NCI-H1436 (cell line): ENCODE measurements at places on chromosomes 2 and 18.

- no peak for DNase-seq
Measured at GRCh38 chr2:196073521-196073920, 4.9 kb upstream of the DNAH7 start.

DNA sequence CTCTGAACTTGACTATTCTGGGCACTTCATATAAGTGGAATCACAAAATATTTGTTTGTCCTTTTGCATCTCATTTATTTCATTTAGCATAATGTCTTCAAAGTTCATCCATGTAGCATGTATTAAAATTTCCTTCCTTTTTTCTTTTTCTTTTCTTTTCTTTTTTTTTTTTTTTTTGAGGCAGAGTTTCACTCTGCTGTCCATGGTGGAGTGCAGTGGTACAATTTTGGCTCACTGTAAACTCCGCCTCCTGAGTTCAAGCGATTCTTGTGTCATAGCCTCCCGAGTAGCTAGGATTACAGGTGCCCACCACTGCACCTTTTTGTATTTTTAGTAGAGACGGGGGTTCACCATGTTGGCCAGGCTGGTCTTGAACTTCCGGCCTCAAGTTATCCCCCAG is 11.9 kb downstream of the ATP8B1 start:
- no peak for DNase-seq

- no peak for DNase-seq
Measured at GRCh38 chr2:65608466-65608865, 176.1 kb upstream of the SPRED2 start.

GRCh38 chr2:132577686-132578085 is 92.3 kb downstream of the LYPD1 start:
- DNase-seq, result no peak

DNA sequence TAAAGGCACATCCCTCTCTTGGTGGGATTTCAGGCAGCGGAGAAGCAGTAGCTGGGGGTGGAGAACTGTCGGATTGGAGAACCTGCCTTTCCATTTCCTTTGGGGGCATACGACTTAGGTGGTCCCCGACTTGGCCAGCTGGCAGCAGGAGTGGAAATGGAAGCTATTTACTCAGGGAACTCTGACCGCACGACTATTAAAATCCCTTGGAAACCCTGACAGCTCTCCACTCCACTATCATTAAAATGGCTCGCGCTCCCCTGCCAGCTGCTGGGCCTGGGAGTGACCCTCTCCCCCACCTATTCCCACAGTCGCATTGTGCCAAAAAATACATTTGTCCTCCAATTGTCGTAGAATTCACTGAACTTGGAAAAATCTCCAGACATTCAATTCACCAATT is 77.7 kb upstream of the APCDD1 start:
- no peak for DNase-seq

DNA sequence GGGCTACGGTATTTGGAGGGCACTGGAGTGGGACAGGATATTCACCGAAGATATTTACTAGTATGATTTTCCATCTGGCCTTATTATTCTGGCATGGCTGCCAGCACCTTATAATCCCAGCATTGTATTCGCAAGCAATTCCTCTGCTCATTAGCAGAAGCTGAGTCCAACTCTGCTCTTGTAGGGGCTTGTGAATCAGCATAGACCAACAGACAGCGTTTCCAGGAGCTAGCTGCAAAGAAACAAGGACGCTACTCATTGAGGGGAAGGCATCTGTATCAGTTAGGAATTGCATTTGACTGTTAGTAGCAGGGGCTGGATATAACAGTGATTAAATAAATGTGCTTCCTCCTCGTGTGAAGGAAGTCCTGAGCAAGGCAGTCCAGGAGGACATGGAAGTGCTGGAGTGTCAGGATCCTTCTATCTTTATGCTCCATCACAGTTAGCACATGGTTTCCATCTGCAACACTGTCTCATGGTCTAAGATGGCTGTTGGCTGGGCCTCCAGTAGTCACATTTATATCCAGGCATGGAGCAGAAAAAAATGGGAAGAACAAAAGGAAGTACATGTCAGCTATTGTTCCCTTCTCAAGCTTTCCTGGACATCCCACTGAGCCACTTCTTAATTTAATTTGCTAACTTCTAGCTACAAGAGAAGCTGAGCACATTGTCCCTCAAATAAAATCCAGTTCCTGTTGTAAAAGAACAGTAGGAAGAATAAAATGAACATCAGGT is 214.1 kb downstream of the C1D start:
- DNase-seq, result no peak

DNA sequence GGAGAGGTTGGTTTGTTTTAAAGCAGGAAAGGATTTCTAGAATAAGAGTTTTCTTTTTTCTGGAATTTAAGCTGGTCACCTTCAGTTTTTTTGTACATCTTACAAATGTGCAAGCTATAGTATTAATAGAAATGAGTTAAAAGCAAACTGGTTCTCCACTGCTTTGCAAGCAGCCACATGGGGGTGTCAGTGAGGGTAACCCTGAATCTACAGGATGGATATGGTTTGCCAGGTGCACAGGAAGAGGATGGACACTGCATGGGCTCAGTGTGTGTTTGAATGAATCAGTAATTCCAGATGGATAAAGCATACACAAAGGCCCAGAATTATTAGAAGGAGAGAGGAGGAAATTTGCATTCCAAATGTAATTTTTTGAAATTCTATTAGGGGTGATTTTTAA is 89.0 kb downstream of the MAPRE2 start:
- DNase-seq, result no peak

- no peak for DNase-seq
Measured at GRCh38 chr2:216109962-216110614, 940 bp downstream of the XRCC5 start.

- DNase-seq, result no peak
Measured at GRCh38 chr2:52082646-52083045, 1050.7 kb upstream of the NRXN1 start.

DNA sequence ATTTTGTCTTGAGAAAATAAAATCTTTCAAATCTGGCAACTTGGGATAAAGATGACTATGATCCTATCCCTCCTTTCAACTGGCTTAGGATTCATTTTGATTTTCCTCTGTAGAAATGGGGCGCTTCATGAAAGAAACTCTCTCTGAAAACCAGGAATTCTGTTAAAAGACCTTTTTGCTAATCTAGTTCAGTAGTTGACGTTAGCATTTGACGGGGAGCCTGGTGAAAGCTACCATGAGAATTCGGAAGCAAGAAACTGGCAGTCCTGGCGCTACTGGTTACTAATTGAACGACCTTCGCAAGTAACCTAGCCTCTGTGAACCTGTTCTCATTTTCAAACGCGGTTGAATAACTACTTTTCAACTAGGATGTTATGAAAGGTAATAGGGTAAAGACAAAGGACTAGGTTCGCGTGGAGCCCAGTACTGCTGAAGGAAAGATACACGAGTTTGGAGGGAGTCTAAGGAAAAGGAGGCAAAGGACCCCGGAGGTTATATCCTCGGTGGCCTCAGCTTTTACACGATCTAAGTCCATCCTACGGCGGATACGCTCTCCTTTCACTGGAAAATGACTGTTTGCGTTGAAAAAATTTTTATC is 604 bp upstream of the STK11IP start:
- no peak for DNase-seq

GRCh38 chr2:94923196-94923595 is 52.0 kb downstream of the TEKT4 start:
- DNase-seq, result no peak

GRCh38 chr2:134739879-134740301 is 21.1 kb upstream of the TMEM163 start:
- DNase-seq, result no peak

DNA sequence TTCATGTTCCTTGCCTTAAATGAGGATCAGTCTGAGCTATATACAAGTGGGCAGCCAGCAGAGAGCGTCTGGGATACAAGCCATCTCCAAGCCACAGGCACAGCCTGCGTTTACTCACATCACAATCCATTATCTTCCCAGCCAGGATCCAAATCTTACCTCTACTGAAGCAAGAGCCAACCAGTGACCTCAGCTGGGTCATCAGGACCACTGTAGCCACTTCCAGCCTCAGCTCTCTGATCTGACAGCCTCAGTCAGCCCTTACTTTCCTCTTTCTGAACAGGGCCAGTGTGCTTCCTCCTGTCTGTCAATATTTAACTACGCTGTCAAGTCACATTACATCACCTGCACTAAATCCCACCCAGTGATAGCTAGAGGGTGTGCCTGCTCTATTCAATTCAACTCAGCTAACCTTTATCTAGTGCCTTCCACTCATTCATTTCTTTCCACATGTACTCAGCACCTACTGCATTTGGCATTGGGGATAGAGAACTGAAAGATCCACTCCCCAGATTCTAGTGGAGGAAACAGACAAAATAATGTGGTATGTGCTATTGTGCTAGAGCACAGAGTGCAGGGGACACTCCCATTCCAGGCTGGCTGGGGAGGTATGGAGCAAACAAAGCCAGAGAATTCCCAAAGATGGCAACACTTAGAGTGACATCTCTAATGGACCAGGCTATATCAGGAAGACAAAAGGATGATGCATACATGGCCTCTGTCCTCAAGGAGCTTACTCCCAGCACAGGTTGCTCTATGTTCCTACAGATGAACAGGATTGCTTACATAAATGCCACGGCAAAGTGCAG is 146.5 kb downstream of the NCKAP5 start:
- no peak for DNase-seq

GRCh38 chr18:31648966-31649429 is 35.4 kb downstream of the B4GALT6 start:
- no peak for DNase-seq

DNA sequence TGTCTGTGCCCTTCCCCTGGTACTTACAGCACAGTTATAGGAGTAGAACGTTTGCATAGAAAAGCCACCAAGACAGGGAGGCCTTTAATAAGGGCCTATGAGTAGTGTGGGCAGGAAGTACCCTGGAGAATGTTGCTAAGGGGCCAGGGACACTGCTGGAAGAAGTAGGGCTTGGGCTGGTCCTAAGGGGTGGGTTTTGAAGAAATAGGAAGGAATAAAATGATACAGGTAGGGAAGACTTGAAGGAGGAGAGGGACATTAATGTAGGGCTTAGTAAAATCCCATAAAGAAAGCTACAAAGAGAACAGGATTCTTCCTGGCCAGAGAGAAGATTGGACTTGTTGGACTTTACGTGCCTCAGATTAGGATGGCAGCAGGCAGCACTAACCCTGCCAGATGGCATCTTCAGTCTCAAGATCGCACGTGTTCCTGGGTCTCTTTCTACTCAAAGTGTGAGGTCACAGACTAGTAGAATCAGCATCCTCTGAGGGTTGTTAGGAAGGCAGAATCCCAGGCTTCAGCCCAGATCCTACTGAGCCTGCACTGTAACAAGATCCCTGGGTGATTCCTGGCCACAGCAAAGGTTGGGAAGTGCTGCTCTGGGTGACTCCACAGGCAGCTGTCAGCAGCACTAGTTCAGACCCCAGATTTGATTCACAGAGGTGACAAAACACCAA is 39.2 kb downstream of the EPAS1 start:
- no peak for DNase-seq

DNA sequence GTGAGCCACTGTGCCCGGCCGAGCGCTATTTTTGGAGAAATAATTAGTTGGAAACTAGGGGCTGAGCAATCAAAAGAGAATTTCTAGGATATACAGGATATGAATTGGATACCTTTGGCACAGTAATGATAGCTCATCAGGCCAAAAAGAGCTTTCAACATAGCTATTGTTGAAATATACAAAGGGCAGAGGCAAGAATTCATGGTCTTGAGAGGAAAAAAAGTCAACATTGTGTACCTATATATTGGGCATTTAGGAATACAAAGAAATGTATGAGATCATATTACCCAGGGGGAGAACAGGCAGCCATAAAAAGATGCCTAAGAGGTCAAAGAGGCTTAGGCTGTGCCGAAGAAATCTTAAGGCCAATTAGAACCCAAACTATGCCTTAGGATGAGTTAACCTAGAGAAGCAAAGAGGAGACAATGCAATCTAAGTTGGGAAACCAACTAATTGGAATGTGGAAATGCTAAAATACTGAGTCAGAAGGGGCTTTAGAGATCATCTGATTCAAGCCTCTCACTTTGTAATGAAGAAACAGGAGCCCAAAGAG is 99.0 kb downstream of the RBBP8 start:
- DNase-seq, result no peak

DNA sequence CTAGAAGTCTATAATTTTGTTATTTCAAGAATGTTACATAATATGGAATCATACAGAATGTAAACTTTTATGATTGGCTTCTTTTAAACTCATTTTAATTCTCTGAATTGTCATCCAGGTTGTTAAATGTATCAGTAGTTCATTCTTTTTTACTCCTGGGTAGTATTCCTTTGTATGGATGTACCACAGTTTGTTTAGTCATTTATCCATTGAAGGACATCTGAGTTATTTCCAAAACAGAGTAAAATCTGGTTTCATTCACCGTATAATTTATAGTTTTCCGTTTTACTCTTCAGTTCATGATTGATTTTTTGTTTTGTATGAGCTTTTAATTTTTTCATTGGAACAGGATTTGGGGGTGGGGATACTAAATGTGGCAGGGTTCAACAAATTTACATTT is 132.4 kb downstream of the PMS1 start:
- no peak for DNase-seq

DNA sequence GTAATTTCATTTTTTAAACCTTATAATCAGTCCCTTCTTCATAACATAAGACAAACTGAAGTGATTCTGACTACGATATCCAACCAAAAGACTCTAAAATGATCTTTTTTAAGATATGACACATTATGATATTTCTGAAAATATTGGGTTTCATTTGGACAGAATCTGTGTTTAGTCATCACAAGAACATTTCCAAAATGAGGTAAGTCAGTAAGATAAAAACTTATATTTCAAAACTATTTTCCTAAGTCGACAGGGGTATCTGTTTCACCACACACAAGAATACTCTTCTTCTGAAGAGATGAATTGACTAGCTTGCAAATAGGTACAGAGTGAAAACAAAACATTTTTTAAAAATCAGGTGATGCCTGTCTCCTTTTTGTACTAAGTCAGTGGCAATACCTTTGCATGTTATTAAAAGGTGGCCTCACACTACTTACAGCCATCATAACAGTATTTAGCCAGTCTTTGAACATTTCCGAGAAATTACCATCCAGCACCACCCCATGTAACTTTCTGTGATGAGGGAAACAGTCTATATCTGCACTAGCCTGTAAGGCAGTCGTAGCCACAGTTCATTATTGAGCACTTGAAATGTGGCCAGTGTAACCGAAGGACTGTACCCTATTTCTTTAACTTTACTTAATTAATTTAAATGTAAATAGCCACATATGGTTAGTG is 13.5 kb downstream of the STK39 start:
- DNase-seq, result no peak

DNA sequence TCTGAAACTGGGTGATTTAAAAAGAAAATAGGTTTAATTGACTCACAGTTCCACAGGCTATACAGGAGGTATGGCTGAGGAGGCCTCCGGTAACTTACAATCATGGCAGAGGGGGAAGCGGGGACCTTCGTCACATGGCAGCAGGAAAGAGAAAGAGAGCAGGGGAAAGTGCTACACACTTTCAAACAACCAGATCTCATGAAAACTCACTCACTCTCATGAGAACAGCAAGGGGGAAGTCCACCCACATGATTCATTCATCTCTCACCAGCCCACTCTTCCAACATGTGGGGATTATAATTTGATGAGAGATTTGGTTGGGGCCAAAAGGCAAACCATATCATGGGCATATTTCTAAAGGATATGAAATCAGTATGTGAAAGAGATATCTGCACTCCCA is 12.0 kb upstream of the ARHGAP15 start:
- DNase-seq, result no peak

GRCh38 chr2:98383166-98383565 is 36.9 kb downstream of the CNGA3 start:
- no peak for DNase-seq
